CD8-positive, alpha-beta memory T cell (primary cell): ENCODE measurements at places on chromosomes 5 and 9. TPM values are rescaled to one million over a fixed set of nuclear protein-coding genes. Genes with fewer than 3 reads are reported as not detected.

GRCh38 chr9:128928624-128929023 lies 7.8 kb downstream of the PHYHD1 start:
- H3K27ac ChIP-seq, result no peak overlapping the region
- no peaks in the 10 kb centered on the region for H3K36me3 ChIP-seq
- peaks cover 5% of the 10 kb centered on the region for H3K4me1 ChIP-seq
- DNase-seq, result no peak
- no peaks in the 10 kb centered on the region for H3K27me3 ChIP-seq

GRCh38 chr5:78760366-78760765 lies 111.8 kb upstream of the LHFPL2 start:
- DNase-seq, result no peak
- no peaks in the 10 kb centered on the region for H3K4me1 ChIP-seq
- no peaks in the 10 kb centered on the region for H3K36me3 ChIP-seq
- H3K27ac ChIP-seq, result no peak overlapping the region
- no peak overlapping the region for H3K4me3 ChIP-seq

GRCh38 chr9:36935332-36935731 lies 98.7 kb downstream of the PAX5 start:
- no peaks in the 10 kb centered on the region for H3K27me3 ChIP-seq
- no peaks in the 10 kb centered on the region for H3K4me1 ChIP-seq
- no peak for DNase-seq
- no peak overlapping the region for H3K4me3 ChIP-seq
- no peak overlapping the region for H3K27ac ChIP-seq
- no peaks in the 10 kb centered on the region for H3K36me3 ChIP-seq

DNA sequence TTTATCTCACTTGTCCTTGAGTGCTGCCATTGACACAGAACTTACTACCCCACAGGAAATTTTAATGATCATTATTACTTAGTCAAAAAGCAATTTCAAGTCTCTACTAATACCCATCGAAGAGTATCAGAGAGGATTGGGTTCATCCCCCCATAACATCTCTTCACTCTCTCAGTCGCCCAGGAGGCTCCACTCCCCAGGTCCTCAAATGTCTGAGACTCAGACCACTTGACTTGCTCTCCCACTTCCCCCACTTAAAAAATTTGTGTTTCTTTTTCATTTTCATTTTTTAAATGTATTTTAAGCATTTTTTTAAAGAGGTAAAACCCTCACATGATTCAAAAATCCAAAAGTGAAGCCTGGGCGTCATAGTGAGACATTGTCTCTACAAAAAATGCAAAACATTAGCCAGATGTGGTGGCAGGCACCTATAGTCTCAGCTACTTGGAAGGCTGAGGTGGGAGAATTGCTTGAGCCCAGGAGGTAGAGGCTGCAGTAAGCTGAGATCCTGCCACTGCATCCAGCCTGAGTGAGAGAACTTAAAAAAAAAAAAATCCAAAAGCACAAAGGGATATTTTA lies 56.8 kb upstream of the TRAF1 start:
- no peak overlapping the region for H3K4me3 ChIP-seq
- no peaks in the 10 kb centered on the region for H3K4me1 ChIP-seq
- no peaks in the 10 kb centered on the region for H3K27me3 ChIP-seq
- no peak overlapping the region for H3K27ac ChIP-seq
- no peak for DNase-seq

DNA sequence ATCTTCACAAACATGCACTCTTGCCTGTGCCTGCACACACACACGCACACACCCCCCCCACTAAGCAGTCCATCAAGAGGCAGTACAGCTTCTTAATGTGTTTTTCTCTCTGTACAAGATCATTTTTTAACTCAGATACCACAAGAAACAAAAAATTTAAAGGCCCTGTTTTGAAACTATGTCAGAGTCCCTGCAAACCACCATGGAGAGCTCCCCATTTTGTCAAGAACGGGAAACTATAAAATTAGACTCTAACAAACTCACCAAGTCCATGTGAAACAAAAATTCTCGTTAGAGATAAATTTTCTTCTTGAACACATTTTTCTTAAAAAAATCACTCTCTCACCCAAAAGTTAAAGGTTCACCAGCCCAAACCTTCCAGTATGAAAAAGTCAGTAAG lies 86.3 kb downstream of the ELAVL2 start:
- H3K36me3 ChIP-seq, result no peaks in the 10 kb centered on the region
- no peak overlapping the region for H3K27ac ChIP-seq
- no peaks in the 10 kb centered on the region for H3K27me3 ChIP-seq
- no peak for DNase-seq

DNA sequence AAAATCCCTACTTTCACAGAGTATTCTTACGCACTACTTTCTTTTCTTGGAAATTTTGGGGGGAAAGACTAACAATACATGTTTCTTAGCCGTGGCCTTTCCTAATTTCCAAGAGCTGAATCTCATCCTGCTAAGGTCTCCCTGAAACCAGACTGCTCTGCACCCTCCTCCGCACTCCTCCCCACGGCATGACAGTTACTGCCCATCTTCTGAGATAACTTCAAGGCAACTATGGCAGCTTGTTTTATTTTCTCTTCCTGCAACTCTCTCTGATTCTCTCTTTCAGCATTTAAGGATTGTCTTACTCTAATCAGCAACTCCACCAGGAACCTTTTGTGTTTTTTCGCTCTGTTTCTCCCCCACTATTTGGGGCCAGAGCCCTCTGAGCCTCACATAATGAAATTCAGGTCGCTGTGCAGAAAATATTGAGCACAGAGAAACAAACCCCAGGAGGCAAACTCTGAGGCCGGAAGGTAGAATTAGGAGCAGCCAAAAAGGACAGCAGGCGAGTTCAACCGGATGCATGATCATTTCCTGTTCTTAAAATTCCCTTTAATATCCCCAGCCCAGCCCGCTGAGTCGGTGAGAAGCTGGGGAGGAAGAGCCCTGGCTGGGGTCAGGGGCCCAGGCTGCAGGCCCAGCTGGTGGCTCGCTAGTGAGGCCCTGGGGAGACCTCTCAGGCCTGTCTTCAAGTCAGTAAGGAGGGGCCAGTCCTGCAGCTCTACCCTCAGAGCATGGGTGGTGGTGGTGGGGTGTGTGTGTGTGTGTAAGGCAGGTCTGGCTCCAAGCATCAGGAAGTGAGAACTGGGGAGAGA lies 213.6 kb upstream of the S1PR3 start:
- DNase-seq, result no peak
- no peak overlapping the region for H3K27ac ChIP-seq
- no peaks in the 10 kb centered on the region for H3K27me3 ChIP-seq
- no peak overlapping the region for H3K4me3 ChIP-seq
- H3K4me1 ChIP-seq, result no peaks in the 10 kb centered on the region

- H3K4me3 ChIP-seq, result no peak overlapping the region
- H3K36me3 ChIP-seq, result no peaks in the 10 kb centered on the region
- no peaks in the 10 kb centered on the region for H3K27me3 ChIP-seq
- H3K27ac ChIP-seq, result no peak overlapping the region
- DNase-seq, result no peak
These were observed 95.2 kb upstream of the CAST start for GRCh38 chr5:96566833-96567587.

CTSL gene
- polyA plus RNA-seq, result 0.82 TPM

ITK gene
- 129 TPM for polyA plus RNA-seq

SPATA31C1 gene
- not detected for polyA plus RNA-seq

PALM2AKAP2 gene
- polyA plus RNA-seq, result 0.15 TPM
